ENCODE measurements at places on chromosomes 13 and 19.

- DNase-seq, result no peak
These were observed 6.5 kb upstream of the SCEL start for GRCh38 chr13:77528834-77529500.

DNA sequence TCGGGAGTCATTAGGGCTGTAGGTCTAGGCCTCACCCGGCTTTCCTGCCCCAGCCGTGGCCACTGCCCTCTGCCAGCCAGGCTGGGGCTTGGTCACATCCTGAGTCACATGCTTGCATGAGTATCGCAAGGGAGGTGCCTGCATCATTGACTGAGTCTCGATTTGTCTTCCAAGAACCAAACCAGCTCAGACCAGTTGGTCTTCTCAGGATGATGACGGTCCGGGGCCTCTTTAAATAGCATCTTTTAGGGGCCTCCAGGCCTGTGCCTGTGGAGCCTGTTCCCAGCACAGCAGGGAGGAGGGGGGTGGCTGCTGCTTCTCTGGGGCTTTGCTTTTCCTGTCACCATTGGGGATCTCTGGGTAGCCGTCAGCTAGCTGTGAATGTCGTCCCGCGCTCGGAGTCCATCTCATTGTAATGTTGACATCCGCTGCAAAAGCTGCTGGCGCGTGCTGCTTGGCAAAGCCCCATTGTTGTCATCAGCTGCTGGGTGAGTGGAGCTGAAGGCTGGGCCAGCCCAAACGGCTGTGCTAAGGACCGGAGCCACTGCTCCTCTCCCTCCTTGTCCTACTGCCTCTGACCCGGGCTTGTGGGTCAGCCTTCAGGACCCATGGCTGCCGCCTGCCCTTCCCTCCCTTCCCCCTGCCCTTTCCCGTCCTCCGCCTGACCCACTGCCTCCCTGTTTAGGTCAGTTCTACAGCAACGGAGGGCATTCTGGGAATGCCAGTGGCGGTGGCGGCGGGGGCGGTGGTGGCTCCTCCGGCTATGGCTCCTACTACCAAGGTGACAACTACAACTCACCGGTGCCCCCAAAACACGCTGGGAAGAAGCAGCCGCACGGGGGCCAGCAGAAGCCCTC, 14.3 kb upstream of the QTRT1 start:
- DNase-seq, result no peak

GRCh38 chr13:61316647-61317046, 99.0 kb downstream of the PCDH20 start:
- DNase-seq, result no peak

DNA sequence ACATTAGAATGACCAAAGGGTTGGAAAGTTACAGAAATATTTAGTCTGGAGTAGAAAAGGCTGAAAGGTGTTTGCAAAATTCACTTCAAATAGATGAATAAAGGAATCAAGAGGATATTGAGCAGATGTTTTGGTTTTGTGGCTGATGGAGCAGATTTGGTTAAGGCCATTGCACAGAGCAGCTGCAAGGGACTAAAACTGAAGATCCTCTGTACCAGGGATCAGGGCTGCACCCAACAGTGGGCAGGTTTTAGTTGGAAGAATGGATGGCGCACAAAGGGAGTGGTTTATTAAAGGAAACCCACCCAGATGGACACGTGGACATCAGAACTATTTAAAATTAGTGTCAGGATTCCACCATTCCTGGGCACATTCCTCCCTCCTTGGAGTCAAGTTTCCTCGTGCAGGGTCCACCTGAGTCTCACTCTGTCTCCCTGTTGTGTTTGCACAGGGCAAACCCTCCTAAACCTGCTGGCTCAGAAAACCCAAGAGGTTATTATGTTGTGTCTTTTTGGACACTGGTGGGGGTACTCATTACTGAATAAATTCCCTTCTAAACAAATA, 9.2 kb upstream of the UBAC2 start:
- no peak for DNase-seq

- DNase-seq, result no peak
These were observed 30.8 kb downstream of the TMED1 start for GRCh38 chr19:10805065-10805757.

GRCh38 chr13:51158880-51159518, 47.9 kb upstream of the C13orf42 start:
- DNase-seq, result no peak

DNA sequence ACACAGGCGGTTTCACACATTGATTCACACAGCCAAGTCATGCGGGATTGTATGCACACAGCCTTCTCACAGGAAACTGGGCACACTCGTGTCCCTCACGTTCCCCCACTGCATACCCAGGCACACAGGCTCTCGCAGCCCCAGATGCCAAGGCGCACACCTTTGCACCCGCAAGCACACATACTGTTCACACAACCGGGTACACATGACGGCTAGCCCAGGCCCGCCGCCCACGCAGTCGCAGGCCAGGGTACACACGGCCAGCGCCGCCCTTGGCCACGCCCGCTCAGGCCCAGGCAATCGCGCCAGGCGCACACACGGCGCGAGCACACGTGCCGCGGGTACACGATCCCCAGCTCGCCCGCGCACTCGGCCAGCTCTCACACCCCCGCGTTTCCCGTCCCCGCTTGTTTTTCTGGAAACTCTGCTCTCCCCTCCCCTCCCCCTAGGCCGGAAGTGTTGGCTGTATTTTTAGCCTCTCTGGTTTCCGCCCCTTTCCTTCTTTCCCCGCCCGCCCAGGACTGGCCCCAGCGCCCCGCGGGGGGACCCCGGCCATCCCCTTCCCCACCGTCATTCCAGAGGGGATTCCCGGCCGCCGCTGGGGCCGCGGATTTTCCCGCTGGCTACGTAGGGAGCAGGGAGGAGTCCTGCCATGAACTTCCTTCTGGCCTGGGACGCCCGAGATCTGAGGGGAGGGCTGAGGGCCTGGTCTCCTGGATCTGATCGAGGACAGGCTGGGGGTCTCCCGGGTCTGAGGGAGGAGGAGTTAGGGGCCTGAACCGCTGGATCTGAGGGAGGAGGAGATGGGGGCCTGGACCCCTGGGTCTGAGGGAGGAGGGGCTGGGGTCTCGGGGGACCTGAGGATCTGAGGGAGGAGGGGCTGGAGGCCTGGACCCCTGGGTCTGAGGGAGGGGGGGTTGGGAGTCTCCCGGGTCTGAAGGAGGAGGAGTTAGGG, 4.0 kb upstream of the ZFP36 start:
- DNase-seq, result peak; percentile 97

- DNase-seq, result no peak
These were observed 14.2 kb downstream of the OR7A17 start for GRCh38 chr19:14871619-14872230.

GRCh38 chr19:18967358-18968146, 26.5 kb upstream of the HOMER3 start:
- DNase-seq, result no peak

DNA sequence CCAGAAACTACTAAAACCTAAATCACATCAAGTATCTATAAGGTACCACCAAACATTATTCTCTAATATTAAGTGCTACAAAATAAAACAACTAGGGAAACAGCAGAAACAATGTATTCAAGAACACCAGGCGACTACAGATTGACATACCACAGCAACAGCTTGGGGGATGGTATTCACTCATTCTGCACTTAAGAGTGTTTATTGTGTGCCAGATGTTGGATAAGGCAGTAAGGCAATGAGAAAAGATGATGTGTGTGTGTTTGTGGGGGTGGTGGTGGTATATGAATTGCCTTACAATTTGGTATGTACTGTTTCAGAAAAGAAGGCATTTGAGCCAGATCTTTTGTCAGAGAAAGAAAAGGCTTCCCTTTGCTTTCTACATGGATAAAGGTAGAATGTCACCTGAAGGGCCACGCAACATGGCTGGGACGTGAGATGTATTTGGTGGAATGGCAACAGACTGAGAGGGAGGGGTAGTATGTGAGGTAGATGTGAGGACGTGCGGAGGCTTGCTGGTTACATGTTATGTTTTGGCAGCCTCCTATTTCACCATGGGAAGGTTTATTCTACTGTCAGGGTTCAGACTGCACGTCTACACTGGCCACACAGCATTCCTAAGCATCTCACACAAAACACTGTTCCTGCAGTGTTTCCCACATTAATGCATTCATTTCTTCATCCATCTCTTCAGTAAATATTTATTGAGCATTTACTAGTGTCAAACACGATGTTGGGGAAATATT, 300.7 kb downstream of the KLF12 start:
- no peak for DNase-seq

- no peak for DNase-seq
These were observed 32.4 kb downstream of the PCDH9 start for GRCh38 chr13:67197704-67198103.

DNA sequence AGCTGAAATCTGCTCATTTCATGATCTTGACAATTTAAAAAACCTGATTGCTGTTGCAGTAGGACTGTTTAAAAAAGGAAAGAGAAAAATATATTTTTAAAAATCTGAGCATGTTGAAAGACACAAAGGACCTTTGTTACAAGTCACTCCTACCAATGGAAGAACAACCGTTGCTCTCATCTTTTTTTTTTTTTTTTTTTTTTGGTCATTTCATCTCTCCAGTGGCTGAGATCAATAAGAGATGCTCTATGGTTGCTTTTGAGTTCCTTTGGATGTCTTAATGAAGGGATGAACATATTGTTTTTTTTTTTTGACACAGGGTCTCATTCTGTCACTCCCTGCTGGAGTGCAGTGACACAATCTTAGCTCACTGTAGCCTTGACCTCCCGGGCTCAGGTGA, 29.2 kb downstream of the LRCH1 start:
- DNase-seq, result no peak

GRCh38 chr19:16319481-16319880, 5.1 kb upstream of the KLF2 start:
- DNase-seq, result no peak

GRCh38 chr13:47119575-47120235, 222.9 kb upstream of the HTR2A start:
- DNase-seq, result no peak

DNA sequence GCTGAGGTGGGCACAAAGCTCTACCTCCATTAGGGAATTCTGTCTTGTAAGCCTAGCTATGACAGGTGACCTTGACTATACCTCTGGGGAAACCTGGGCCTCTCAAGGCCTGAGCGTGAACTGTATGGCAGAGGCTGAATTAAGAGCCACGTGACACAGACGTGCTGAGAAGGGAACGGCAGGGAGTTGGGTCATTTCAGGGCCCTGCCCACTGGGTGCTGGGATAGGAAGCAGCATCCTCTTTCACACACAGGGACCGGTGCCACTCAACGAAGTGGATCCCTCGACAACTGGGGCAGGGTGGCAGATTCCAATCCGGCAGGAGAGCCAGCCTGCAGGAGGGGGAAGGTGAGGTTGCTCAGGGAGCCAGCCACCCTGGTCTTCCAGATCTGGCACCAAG, 9.2 kb downstream of the ASF1B start:
- no peak for DNase-seq

DNA sequence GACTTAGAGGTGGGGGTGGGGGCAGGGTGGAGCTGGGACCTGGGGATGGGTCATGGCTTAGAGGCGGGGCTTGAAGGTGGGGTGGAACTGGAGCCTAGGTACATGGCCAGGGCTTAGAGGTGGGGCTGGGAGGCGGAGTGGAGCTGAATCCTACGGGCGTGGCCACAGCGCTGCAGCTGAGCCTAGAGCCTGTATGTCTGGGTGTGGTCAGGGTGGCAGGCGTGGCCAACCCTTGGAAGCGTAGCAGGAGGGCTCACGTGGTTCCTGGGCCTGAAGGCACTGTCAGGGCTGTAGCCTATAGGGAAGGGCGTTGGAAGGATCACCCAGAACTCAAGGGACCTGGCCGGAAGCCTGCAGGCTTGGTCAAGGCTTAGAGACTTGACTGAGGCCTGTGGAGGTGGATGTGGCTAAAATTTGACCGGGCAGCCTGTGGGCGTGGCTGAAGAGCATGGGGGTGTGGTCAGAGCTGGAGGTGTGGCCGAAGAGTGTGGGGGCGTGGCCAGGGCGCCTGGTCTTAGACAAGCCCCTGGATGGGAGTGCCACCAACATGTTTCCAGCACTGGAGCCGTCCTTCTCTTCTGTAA, 24.3 kb downstream of the COLGALT1 start:
- no peak for DNase-seq

GRCh38 chr19:2270157-2270422, 11.9 kb downstream of the PEAK3 start:
- no peak for DNase-seq

- DNase-seq, result no peak
These were observed 9.8 kb downstream of the FZR1 start for GRCh38 chr19:3515891-3516422.

DNA sequence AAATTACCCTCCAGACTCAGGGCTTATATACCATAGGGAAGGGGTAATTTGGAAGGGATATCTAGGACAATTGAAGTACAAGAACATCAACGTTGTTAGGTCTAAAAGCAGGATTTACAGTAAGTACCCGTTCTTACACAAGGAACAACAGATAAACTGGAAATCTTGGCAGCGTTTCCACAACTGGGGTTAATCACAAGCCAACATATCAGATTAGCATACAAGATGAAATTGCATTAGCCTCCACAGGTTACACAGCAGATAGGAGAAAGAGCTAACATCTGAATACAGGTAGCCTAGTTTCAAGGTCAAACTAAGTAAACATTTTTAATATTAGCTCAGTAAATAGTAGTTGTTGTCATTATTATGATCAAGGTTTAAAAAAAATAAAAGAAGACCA, 1214.0 kb upstream of the PCDH20 start:
- no peak for DNase-seq

- DNase-seq, result no peak
These were observed 64.5 kb upstream of the ZNF724 start for GRCh38 chr19:23314505-23315251.

DNA sequence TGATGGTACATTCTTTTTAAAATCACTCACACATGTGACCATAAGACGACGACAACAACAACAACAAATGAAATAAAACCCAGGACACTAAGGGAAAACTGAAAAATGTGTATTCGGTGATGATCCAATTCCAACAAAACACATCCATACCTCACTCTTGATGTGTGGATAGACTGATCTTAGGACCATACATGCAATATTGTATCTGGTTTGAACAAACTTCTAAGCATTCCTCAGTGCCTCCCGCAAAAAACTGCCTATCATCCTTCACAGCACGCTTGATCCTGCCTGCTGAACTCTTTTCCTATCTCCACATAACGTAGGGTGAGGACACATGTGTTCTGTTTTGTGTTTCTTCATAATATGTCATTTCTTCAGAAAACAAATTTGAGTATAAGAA, 415.2 kb downstream of the KCTD12 start:
- no peak for DNase-seq

DNA sequence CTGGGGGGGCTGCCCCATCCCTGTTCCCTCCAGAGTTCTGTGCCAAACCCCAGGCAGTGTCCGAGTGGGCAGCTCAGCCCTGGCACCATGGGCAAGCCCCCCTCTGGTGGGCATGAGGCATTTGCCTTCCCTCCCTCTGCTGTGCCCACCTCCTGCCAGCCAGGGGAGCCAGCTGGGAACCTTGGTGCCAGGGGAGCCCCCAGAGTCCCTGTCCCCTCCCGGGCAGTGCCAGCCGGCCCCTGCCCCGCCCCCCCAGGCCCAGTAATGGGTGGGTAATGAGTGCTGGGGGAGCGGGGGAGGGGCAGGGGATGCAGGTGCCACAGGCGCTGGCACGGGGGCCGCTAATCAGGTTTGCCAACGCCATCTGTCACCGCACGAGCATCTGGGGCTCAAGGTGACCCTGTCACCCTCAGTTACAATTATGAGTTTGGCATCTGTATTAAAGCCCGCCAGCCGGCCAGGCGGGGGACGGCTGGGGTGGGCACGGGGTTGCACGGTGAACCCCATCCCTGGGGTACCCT, 5.9 kb downstream of the DAND5 start:
- no peak for DNase-seq
